ENCODE measurements at places on chromosomes 5 and 9. TPM values are rescaled to one million over a fixed set of nuclear protein-coding genes. Genes with fewer than 3 reads are reported as not detected.

Gene FUT7
- 0.24 TPM for total RNA-seq

Gene AJM1
- 5.9 TPM for total RNA-seq

Gene LHX2
- total RNA-seq: not detected

Gene ANKS6
- 18.6 TPM for total RNA-seq

Gene SH3TC2
- total RNA-seq: 0.71 TPM

Gene NOXA1
- total RNA-seq: 2.0 TPM

Gene CAMSAP1
- total RNA-seq: 20.8 TPM

Gene SLIT3
- total RNA-seq: 67.1 TPM

Gene CNTFR
- 7.0 TPM for total RNA-seq

Gene IFNA14
- total RNA-seq: not detected

Gene SPINK4
- total RNA-seq: not detected

- DNase-seq: no peak
Measured at GRCh38 chr5:100772548-100772947, 130.5 kb downstream of the ST8SIA4 start.

GRCh38 chr9:129053020-129053419 is 16.6 kb downstream of the MIGA2 start:
- no peak for DNase-seq

DNA sequence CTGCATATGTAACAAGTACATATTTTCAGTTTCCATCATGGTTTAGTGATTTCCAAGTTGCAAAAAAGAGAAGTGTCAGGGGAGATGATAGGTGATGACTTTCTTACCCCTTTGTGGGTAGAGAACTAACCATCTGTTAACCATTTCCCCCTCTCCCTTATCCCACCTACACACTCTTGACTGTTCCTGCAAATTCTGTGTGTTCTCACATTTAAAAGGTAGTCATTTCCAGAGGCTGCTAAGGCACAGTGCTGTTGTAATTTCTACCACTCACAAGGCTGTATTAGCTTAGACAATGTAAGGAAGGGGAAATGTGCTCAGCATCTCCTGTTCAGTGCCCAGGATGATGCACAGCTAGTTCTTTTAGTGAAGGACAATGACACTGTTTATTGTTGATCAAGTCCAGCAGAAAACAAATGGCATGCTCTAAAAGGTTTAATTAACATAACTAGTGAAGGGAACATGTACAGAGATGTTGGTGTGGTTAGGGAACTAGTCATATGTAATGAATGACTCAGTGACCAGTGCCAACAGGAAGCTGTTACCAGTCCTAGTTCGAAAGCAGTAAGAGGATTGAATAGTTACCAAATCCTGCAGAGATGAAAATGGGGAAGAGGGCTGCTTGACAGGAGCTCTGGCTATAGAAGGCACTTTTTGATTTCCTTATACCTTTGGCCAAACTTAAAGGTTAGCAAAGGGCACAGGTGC is 165.1 kb downstream of the PLK2 start:
- DNase-seq: no peak

GRCh38 chr9:7536310-7536939 is 263.2 kb downstream of the DMAC1 start:
- peak; percentile 82 for DNase-seq

DNA sequence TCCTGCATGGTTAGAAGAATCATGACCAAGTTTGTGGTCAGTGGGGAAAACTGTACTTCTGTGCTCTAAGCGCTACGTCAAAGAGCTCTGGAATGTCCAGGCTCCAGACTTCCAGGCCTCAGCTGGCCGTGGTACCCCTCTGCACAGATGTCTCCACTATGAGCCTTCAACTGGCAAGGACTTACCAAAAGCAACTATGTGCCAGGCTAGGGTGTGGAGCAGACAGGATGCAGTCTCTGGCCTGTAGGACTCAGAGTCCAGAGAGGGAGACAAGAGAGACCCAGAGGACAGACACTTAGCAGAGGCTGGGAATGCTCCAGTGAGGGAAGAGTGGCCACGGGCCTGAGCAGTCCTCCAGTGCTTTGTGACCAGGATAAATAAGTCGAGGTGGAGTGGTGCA is 31.0 kb upstream of the TCF7 start:
- peak; percentile 56 for DNase-seq

DNA sequence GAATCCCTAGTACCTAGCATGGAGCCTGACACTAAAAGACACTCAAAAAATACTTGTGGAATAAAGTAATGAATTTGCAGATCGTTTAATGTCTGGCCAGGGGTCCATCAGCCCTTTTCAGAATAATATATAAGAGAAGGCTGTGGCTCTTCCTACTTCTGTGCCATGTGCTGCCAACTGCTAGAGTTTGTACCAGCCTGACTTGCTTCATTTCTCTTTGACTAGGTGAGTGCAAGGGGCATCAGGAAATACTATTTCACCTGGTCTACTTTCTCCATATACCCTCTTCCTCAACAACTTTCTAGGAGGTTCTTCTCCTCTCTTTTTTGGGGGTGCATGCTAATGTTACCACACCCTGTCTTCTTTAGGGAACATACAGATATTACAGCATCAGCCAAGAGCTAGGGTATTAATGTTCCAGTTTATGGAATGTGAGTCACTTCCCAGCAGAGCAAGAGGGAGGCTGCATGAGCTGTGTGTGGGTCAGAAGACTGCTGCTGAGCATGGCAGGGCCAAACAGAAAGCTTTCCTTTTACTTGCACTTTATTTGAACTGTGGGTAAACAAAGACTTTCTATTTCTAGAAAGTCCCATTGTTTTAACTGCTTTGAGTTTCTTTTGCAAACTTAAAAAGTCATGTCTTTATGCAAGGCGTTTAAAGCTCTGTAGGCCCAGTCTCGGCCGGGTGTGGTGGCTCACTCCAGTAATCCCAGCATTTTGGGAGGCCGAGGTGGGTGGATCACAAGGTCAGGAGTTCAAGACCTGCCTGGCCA is 158.9 kb downstream of the ADAMTSL1 start:
- DNase-seq: peak; percentile 79

DNA sequence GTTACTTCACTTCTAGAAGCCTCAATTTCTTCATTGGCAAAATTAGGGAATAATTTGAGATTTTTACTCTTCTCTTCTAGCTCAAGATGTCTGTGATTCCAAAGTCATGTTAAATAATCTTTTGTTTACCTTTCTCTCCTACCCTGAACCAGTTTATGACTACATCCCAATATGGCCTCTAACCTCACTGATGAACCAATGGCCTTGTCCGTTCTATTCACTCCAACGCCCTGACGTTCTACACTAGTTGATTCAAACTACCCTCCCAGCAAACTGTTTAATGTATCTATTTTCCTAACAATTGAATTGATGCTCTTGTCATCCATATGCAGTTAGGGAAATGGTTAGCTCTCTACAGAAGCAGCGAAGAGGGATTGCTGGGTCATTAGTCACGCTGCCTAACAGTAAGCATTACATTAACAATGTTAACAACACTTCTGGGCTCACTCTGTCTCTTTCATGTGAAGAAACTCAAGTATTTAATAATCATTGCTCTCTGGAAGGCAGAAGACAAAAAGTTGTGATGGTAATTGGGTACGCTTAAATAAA is 38.0 kb downstream of the RAPGEF1 start:
- DNase-seq: no peak

DNA sequence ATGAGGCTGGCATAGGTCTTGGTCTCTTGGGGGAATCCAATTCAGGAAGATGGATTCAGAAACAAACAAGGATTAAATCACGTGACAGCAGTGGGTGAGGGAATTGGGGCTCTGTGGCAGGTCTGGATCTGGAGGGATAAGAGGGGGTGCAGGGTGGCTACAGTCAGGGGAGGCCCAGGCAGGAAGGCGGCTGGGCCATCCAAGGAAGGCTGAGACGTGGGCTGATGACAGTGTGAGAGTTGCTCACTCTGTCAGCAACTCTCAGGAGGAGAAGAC is 65.8 kb upstream of the COL5A1 start:
- no peak for DNase-seq

DNA sequence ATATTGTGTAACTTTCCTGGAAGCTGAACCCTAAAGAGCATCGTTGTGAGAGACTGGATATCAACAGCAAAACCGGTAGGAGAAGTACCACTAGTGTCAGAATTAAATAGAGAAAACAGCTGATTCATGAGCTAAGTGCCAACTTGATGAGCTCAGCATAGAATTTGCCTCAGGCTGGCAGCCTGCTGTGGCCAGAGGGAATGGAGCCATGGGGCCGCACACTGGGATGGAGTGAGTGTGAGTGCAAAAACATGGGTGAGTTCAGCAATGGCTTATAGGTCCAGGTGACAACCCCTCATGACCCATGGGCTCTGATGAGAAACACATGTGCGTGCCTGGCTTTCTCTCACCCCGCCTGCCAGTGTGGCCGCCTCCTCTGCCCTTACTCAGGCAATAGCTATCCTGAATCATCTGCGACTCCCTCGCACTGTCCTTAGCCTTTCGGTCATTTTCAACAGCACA is 25.4 kb downstream of the ADAMTS16 start:
- no peak for DNase-seq

- no peak for DNase-seq
Measured at GRCh38 chr5:104111632-104112031, 549.0 kb upstream of the NUDT12 start.

- no peak for DNase-seq
Measured at GRCh38 chr9:87354147-87354546, 143.5 kb upstream of the DAPK1 start.

DNA sequence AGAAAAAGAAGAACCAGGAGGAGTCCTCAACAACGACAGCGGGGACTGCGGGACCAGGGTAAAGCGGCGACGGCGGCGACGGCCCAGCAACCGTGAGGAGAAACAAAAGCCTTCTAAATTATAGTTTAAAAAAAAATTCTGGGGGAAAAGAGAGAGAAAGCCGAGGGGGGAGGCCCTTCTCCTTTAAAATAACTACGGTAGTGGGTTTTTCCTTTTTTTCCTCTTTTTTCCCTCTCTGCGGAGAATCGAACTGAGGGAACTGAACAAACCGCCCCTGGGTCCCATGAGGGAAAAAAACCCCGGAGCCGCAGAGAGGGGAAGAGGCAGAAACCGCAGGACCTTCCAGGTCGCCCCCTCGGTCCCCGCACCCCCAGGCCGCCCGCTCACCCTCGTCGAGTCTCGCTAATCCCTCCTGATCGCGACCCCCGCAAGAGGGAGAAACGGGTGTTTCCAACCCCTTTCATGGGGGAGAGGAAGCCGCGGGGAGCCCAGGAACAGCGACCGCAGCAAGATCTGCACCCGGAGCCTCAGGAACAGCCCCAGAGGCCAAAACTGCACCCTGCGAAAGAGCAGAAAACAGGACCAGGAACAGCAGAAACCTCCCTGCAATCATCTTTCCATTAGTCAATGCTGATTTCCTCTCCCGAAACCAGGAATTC is 453 bp downstream of the CPEB4 start:
- DNase-seq: peak; percentile 85

GRCh38 chr5:52709167-52709925 is 78.4 kb upstream of the ITGA1 start:
- no peak for DNase-seq

- no peak for DNase-seq
Measured at GRCh38 chr5:61306531-61307131, 25.4 kb upstream of the ZSWIM6 start.

- DNase-seq: no peak
Measured at GRCh38 chr5:172642486-172642885, 1.4 kb downstream of the NEURL1B start.

DNA sequence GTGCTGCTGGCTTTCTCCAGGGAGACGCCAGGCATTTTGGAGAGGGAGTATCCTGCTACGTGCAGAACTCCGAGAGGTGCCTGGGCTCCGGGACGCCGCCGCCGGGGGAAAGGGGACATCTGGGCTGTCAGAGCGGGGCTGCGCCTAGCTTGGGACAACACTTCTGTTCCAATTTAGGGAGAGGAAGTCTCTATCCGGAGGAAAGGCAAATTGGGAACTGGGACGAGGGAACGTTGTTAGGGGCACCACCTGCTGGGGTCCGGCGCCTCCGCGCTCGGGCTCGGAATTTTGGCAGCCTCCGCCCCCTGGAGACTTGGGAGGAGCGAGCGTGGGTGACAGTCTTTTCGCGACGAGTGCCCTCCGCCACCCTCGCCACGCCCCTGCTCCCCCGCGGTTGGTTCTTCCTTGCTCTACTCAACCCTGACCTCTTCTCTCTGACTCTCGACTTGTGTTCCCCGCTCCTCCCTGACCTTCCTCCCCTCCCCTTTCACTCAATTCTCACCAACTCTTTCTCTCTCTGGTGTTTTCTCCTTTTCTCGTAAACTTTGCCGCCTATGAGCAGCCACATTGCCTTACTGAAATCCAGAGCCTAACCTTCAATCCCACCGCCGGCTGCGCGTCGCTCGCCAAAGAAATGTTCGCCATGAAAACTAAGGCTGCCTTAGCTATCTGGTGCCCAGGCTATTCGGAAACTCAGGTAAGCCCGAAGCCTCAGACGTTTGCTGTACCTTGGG is 1.6 kb downstream of the TSLP start:
- peak; percentile 85 for DNase-seq

DNA sequence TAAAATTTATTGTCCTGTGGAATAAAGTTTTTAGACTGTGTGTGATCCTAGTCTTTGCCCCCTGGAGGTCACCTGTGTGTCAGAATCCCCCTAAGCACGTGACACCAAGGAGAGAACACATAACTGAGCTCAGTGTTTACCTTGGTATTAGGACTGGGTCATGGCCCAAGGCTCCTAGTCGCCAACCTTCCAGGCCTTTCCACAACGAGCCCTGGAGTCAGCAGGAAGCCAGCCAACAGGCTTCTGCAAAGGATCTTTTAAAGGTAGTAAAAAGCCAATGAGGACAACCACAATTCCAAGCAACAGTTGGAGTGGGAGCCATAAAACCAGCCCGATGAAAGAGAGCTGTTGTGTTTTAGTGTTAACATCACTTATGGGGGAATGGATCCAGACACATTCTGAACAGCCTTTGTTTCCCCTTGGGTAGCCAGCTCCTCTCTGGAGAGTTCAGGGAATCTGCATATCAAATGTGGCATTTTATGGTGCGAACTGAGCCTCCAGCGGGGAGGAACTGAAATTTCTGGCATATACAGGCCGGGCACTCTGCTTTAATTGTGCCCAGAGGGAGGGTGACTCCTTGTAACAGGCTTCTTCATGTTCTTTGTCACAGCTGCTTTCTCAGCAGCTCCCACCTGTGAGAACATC is 239.9 kb downstream of the FSTL4 start:
- DNase-seq: no peak

DNA sequence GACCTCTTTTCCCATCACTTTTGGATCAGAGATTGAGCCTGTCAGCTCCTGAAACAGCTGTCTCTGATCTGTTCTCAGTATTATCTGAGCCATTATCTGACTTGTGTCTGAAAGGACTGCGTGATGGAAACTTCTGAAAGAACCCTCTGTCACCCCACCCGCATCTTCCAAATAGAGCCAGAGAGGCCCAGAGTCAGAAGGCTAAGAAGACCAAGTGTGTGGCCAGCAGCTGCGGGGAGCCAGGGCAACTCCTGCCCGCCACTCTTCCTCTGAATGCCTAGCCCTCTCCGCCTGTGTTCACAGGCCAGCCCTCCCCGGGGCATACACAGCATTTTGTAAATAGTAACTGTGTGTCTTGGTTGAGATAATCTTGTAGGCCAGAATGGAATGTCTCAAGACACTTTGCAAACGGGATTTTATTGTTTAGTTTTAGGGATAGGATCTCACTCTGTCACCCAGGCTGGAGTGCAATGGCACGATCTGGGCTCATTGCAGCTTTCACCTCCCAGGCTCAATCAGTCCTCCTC is 92.7 kb downstream of the AOPEP start:
- DNase-seq: no peak

- DNase-seq: no peak
Measured at GRCh38 chr5:93573354-93574351, 7.4 kb downstream of the NR2F1-AS1 start.
